ENCODE measurements at places on chromosomes 5 and 9. TPM values are rescaled to one million over a fixed set of nuclear protein-coding genes. Genes with fewer than 3 reads are reported as not detected.

ZNF462 gene
- total RNA-seq, result 28.5 TPM

SH3RF2 gene
- 48.4 TPM for total RNA-seq

CMBL gene
- 5.9 TPM for total RNA-seq

CCNI2 gene
- total RNA-seq, result not detected

CDH18 gene
- not detected for total RNA-seq

KIAA0825 gene
- 2.5 TPM for total RNA-seq

TAS2R1 gene
- not detected for total RNA-seq

Data from vagina (tissue), 2 donors.